ENCODE measurements at places on chromosomes 6 and 20.

DNA sequence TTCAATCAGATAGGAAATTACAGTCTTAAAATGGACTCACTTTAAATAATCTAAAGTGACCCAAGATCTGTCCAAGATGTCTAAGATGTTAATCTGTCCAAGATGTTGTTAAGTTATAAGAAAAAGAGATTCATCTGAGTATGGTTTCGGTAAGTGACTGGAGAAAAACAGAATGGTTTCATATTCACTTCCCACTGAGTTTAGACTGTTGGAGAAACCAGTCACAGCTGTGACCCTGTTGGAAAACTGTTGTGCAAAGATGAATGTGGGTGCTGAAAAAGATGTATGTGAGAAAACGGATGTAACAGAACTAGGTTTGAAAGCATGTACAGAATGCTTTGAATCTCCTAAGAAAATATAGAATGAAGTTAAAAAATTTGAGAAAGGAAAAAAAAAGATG, 325.9 kb downstream of the COL12A1 start:
- DNase-seq: no peak

DNA sequence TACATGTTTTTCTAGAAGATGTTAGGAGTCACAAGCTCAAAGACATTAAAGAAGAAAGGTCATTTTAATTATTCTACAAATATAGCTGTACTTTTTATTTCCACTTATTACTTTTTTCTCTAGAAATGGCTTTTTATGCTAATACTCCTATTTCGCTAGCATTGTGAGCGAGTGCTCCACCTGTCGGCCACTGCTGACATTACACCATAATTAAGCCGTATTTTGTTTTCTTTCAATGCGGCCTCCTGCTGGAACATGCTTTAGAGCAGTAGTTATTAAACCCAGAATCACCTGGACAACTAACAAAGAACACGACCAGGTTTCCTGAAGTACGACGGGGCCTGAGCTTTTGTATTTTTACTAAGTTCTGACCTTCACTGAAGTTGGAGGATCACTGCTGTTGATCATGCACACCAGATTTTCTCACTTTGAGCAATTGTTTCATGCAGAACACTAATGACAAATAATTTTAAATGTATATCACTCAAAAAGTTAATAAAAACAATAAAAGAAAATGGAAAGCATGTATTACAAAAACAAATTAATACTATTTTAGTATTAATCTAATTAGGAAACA, 74.1 kb upstream of the PAK5 start:
- DNase-seq: no peak

DNA sequence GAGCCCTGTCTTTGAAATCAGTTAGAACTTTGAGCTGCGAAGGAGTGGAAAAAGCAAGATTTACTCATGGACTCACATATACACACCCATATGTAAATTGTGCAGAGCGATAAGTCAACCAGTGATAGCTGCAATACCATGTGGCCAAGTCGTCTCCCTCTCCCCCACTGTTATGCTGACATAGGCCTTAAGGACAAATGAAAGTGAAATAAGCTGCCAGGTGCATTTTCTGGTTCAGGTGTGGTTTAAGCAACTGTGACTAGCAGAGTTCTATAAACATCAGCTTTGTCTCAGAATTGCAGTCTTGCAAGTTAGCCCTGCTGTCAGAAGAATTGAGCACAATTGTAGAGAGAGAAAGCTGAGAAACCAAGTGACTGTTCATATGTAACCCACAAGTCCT, 9.6 kb downstream of the FAM83B start:
- no peak for DNase-seq

- DNase-seq: no peak
Measured at GRCh38 chr6:170037541-170038250, 253.2 kb downstream of the DLL1 start.

GRCh38 chr20:31560746-31561598, 44.1 kb upstream of the ID1 start:
- no peak for DNase-seq

DNA sequence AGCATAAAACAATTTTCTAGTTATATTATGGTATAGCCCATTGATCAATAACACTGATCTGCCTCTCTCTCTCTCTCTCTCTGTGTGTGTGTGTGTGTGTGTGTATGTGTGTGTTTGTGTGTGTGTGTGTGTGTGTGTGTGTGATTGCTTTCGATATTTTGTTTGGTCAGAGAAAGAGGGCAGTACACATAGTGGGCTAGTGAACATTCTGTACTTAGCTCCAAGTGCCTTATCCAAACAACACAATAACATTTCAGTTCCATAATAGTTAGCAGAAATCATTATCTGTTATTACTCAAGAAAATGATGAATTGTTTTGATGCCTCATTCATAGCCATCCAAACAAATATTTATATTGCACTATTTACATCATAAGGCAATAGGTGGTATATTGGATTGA, 979.1 kb upstream of the CITED2 start:
- no peak for DNase-seq

DNA sequence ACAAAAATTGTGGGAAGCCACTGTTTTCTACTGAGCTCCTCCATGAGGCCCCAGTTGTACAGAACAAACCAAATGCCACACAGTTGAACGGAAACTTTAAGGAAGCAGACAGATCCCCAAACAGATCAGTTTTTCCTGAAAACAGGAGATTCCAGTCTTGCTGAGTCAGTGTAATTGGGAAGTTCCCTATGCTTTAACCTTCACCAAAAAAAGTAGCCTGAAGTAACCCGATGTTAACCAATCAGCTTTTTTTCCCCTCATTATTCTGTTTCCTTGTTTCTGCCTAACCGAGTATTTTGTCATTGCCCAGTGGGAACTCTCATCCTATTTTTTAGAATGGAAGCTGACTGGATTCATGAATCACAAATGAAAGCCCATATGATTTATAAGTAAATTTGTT, 36.7 kb downstream of the MARCKS start:
- DNase-seq: no peak

DNA sequence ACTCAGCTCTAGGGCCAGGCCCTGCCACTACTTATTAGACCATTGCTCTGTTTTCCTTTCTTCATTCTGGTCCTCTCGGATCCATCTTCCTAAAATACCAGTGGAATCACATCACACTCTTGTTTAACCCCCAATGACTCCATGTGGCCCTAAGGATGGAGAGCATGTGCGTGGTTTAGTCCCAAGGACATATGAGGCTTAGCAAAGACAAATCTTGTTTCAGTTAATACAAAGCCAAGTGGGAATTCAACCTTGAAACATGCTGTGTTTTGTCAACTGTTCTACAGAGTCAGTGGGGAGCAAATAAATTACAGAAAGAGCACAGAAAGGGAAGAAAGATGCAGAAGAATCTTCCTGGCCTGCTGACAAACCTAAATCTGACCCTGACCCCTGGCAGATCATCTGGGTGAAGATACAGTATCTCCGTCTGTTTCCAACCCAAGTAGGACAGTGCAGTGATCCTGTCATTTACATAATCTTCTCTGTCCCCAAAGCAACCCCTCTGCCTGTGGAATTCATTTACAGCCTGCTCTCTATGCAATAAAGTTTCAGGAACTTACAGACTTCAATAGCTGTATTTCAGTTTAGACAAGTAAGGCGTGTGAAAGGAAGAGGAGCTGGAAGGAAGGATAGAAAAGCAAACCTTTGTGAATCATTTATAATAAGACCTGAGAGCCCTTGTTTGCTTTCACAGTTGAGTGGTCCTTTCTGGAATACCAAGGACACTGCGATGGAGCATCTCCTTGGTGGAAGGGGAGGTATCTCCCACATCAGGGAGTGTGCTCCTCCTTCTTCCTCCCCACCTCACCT, 144.0 kb downstream of the THBS2 start:
- DNase-seq: no peak

DNA sequence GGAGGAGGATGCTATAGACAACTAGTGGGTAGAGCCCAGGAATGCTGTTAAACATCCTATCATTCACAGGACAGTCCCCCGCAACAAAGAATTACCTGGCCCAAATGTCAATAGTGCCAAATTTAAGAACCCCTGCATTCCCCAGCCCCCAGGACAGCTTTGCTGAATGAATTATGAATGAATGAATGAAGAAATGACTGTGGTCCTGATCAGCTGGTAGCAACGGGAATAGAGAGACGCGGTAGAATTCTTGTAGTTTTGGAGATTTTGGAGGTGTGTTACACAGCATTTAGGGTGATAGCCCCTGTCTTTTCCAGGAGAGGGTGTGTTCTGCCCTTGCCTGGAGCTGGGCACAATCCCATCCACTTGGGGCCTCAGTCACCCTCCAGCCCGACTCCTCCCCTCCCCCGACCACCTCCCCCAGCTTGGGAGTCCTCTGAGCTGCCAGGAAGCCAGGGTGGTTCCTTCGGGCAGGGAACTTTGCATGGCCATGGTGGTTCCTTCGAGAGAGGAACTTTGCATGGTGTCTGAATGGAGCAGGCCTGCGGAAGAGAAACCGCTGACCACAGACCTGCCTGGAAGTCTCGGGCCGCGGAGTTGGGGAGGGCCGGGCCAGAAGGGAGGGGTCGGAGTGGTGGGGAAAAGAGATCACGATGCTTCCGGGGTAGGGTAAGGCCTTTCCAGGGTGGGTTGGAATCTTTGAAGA, 1.0 kb upstream of the HCK start:
- peak; percentile 91 for DNase-seq

- no peak for DNase-seq
Measured at GRCh38 chr6:134035823-134036296, 16.6 kb downstream of the SLC2A12 start.

DNA sequence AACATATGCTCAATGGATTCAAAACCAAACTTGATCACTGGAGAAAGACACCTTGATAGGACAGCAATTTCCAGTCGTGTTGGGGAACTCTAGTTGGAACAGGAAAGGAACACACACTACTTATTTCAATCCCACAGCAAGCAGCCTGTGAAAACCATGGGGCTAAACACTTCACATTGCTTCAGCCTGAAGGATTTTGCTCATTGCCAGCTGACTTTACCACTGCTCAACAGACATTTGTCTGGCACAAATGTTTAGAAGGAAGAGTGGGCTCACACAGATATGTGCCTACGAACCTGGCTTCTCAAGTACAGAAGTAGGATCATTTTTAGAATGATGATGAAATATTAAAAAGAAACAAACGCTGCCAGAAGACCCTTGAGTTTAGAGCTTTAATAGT, 598.1 kb downstream of the PHF3 start:
- no peak for DNase-seq

DNA sequence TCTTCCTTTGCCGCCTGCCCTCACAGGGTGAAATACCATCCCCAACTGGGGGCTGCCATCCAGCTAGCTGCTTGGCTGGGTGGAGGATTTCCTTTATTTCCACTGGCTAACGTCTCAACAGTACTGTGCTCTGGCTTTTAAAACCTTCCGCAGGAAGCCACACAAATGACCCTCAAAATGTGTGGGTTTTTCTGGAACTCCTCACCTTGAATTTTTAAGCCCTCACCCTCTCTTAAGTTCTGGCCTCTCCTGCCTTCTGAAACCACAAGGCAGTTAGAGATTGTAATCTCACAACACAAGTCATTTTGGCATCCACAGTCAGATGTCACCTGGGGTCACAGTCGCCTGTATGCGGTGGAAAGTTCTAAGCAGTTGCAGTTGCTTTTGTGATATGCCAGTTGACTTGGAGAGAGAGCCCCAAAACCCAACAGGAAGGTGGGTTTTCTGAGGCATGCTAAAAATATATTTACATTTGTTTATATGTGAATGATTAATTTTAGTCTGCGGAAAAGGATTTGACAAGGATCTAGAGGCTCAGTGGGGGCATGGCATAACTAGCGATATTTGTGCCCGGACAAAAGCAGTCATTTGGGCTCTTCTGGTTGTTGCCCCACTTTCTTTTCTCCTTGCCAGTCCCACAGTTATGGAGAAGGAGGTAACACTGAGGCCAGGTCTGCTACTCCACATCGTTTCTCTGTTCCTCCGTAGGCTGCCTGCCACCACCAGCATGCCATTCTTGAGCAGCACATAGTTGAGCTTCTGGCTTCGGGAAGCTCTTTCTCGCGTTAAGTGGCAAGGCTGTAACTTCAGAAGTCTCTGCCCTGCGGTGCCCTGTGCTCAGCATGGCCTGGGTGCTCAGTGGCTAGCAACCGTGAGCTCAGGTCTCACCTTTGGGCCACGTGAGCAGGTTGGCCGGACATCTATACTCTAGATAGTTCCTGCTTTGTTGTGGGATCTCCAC, 335.3 kb downstream of the CD83 start:
- no peak for DNase-seq

DNA sequence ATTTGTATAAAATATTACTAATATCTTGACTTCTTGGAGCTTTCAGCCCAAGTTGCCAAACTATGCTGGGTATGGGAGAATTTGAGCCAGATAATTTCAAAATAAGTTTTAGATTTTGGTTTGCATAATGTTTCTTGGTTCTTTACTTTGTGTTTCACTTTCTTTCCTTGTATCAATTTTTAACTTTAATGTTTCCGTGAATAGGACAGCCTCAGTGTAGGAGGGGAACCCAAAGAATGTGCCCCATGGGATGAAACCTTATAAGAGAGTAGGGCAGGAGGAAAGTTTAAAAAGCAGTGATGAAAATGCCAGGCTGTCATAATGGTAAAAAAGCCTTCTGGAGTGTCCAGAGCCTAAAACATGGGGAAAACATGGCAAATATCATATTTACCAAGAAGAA, 252.4 kb upstream of the IRAK1BP1 start:
- DNase-seq: no peak

- no peak for DNase-seq
Measured at GRCh38 chr20:17684077-17684888, 2.2 kb upstream of the RRBP1 start.

DNA sequence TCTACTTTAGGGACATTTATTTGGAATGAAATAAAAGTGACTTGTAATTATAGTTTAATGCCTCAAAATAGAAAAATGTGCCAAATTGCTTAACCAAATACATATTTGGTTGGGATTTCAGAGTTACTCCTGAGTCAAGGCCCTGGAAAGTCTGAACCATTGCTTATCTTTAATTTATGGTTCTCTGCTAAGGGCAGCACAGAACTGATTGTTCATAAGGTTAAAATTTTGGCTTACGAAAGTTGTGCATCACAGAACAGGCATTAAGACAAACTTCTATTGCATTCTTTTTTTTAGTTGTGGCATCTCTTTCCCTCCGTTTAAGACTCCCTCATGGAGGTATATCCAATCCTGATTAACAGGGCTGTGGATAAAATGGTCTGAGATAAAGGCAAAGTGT, 92.2 kb upstream of the TENT5A start:
- DNase-seq: no peak

GRCh38 chr20:55978550-55978949, 26.8 kb downstream of the CBLN4 start:
- DNase-seq: no peak

GRCh38 chr20:45963059-45964005, 8.7 kb downstream of the ZNF335 start:
- DNase-seq: no peak

- no peak for DNase-seq
Measured at GRCh38 chr6:111411046-111411445, 72.0 kb downstream of the REV3L start.

Data from Right ventricle myocardium inferior (tissue), 1 donor.